ENCODE measurements at places on chromosomes 3 and 15. TPM values are rescaled to one million over a fixed set of nuclear protein-coding genes. Genes with fewer than 3 reads are reported as not detected.

GRCh38 chr15:67508407-67508806 is 12.5 kb upstream of the C15orf61 start:
- no peak for DNase-seq

DNA sequence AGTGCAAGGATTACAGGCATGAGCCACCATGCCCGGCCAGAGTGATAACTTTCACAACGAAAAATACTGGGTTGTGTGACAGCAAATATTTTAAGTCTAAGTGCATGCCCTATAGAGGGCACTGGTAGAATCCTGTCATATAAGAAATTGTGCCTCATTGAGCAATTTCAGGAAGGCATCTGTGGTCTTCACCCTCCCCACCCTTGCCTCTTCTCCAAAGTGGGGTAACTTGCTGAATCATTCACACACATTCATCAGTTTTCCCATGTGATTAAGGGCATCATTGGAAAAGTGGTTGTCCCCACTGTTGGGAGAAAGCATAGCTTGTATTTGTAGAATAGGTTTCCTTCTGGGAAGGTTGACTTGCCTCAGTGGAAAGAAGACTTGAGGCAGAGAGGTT is 9.2 kb downstream of the MITF start:
- DNase-seq, result no peak

DNA sequence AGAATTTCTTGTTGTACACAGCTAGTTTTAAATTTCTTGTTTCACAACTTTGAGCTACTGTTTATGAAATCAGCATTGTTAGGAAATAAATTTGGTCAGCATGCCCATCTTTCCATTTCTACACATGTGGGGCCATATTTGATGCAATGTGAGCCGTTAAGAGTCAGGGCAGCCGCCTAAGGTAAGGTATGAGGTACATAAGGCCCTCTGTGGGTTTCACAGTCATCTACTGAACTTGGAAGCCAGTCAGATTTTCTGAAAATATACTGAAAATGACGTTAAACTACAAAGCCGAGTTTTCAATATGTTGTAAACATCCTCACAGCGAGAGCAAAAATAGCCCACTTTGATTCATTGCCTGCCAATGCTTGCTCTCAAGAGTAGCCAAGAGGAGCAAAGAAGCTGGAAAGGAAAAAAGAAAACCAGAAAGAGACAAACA is 94.7 kb upstream of the PDZRN3 start:
- DNase-seq, result no peak

GRCh38 chr15:100256970-100257650 is 84.7 kb downstream of the ADAMTS17 start:
- DNase-seq, result no peak

GRCh38 chr15:38103564-38103963 is 149.1 kb upstream of the SPRED1 start:
- DNase-seq, result no peak

DNA sequence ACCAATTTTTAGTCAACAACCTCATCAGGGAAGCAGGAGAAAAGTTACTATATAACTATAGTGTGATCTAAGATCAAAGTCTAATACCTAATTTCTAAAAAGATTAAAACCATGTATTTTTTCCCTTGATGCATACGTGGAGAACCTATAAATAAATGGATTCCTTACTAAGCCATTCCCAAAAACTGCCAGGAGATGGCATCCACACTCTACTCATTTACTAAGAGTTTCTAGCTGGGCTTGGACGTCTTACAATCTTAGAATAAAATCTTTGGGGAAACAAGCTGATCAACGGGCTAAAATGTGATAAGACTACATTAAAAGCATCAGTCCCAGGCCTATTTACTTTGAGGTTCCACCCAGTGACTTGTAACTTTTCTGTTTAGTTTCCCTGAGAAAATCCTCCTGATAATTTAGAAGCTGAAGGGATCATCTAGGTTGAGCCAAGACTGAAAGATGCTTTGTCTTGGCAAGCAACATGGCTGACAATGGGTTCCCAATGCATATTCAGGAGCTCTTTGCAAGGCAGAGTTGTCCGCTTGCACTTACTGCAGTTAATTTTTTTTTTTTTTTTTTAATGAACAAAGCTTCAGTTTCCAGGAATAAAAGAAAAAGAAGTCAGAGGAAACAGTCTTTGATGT is 85.5 kb upstream of the FGF12 start:
- peak; percentile 82 for DNase-seq

GRCh38 chr3:24067483-24067882 is 122.4 kb downstream of the NR1D2 start:
- DNase-seq, result no peak

- no peak for DNase-seq
Observed at GRCh38 chr3:132504375-132504933, 87.2 kb downstream of the DNAJC13 start.

DNA sequence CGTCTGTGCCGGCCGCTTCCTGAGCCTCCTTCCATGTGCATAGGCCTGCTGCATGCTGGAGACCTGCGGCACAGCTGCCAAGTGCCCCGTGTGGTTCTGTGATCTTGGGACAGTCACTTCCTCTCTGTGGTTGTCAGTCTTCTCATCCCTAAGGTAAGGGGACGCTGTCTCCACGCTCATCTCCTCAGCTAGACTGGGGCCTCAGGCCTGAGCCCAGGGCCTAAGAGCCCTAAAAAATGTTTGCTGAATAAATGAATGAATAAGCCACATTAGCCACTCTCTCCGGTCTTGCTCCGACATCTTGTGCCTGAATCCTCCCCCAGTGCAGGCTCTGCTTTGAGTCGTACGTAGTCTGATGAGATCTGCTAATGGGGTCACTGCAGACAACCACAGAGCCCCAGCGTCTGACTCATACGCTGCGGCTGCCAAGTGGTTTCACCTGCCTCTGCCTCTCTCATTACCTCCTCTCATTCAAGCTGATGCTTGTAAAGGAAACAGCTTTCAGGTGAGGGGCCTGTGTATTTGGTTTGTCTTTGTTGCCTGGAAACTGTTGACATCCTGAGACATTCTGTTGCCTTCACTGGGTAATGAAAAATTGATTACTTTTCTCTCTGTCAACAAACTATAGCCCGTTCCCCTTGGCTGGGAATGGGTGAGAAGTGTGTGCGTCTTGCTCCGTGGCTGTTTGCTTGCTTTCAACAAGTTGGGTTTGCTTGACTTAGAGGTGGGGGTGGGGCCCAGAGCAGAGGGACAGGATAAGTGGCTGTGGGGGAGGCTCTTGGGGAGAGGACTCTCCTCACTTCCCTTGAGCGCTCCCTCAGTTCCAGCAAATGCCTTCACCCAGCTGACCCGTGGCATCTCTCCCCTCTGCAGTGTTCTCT is 15.9 kb downstream of the RPLP1 start:
- DNase-seq, result no peak

- no peak for DNase-seq
Observed at GRCh38 chr15:38920966-38921365, 356.4 kb upstream of the RASGRP1 start.

DNA sequence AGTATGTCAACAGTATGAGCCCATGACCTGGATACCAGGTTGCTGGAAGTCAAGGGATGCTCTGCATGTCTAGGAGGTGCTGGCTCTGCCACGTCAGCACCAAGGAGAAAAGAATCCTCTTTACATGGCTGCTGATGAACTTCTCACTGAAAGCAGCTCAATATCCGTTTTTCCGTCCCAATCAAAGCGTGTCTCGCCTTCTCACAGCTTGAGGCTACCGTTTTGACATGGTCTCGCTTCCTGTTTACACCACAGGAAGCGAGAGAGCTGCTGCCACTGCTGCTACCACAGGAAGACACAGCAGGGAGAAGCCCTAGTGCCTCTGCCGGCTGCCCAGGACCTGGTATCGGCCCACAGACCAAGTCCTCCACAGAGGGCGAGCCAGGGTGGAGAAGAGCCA is 27.3 kb downstream of the STARD5 start:
- no peak for DNase-seq

DNA sequence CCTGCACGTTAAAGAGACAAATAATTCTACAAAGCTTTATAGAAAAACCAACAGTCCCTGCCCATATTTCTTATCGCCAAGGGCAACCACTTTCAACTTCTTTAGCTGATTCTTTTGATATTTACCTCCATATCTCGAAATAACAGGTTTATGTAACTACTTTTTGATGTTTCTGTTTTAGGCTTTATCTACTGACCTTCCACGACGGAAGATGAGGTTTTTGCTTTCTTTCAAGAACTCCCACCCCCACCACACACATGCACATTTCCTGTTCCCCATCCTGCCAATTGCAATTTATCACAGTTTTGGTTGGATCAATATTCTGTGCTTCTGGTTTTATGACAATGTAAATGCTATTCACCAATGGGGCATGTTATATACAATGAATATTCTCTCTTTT is 330.4 kb upstream of the ICE2 start:
- no peak for DNase-seq

GRCh38 chr15:74209997-74210671 is 7.5 kb upstream of the STRA6 start:
- no peak for DNase-seq

DNA sequence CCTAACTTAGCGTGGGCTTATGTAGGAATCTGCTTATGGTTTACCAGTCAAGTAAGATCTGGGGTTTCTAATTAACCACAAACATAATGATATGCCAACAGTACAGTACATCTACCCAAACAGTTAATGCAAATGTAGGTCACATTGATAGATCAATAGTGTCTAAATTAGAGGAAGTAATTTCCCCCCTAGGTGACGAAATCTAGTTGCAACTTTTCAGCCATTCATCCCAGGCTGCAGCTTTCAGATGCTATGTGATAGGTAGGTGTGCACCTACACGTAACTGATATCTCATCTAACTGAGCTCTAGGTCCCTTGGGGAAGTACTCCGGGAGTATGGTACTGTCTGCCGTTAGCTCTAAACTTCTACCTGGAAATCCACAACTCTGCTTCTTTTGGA is 57.2 kb downstream of the CRTC3 start:
- no peak for DNase-seq

DNA sequence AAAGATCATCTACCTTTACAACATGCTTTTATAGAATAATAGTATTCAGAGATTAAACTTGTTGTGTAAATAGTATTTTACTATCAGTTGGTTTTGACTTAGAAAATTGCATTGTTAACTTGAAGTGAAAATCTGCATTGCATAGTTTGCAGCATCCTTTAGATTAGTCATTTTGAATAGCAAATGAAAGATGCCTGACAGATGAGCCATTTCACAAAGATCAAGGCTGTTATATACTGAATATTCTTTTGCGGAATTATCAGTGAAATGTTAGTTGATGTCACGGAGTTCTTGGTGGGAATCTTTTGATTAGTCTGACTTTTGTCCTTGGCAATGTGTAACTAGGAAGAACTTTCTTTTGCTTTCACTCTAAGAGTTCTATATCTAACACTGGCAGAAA is 24.5 kb downstream of the RSRC1 start:
- no peak for DNase-seq

DNA sequence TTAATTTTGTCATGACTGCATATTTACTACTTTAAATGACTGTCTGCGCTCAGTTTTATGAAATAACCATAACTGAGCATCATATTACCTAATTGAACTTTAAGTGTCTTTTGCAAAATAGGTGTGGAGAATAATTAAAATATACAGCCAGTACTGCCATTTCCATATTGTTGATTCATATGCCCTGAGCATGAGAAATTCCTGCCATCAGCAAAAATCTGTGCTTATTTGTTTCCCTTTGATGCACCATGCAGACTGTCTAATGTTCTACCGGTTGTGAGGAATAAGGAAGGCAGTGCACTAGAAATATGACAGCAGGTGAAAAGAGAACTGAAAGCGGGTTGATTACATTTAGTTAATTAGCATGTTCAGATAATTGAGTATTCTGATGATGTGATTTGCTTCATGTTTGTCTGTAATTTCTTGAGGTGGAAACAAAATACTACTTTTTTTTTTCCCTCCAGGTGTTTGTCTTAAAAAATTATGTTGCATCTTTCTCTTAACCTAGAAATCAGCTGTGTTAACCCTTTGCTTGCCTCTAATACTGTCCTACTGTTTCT is 229.4 kb upstream of the AZI2 start:
- DNase-seq, result no peak

DNA sequence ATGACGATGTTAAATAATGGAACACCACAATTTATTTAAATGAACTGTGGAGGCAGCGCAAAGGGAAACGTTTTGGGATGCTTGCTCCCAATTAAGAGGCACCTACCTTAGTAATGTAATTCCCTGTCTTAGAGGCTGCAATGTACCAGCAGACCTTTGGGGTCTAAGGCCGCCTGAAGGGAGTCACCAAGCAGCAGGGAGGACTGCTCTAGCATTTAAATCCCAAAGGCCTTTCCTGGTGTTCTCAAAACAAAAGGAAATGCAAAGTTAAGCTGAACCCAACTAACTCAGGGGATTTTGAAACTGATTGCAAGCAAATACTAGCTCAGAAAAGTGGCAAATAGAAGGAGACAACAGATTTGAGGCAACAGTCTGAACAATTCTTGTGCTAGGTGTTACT is 510.8 kb downstream of the GABRG3 start:
- no peak for DNase-seq

- no peak for DNase-seq
Observed at GRCh38 chr3:146831659-146832058, 226.5 kb upstream of the PLSCR5 start.

DNA sequence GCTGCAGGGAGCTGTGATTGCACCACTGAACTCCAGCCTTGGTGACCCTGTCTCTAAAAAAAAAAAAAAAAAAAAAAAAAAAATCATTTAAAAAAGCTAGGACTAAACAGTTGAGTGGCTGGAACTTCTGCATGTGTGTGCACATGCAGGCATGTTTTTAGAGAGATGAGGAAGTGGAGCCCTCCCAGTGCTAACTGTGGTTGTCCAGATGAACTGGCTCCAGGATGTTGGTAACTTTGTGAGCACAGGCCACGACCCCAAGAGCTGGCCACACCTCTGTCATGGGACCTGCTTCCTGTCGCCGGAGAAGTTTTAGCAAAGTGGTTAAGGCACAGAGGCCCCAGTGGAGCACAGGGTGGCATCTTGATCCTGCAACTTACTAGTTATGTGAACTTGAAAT is 27.0 kb downstream of the CHCHD6 start:
- no peak for DNase-seq

GRCh38 chr3:129558081-129558771 is 15.3 kb downstream of the H1-8 start:
- no peak for DNase-seq

DNA sequence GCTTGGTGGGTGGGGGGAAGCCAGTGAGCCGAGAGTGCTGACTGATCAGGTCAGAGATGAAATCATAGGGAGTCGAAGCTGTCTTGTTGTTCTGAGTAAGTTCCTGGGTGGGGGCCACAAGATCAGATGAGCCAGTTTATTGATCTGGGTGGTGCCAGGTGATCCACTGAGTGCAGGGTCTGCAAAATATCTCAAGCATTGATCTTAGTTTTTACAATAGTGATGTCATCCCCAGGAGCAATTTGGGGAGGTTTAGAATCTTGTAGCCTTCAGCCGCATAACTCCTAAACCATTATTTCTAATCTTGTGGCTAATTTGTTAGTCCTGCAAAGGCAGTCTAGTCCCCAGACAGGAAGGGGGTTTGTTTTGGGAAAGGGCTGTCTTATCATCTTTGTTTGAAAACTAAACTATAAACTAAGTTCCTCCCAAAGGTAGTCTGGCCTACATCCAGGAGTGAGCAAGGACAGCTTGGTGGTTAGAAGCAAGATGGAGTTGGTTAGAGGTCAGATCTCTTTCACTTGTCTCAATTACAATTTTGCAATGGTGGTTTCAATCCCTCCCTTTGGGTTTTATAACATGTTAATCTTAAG is 18.7 kb upstream of the MTMR14 start:
- no peak for DNase-seq

Gene CYP11A1
- not detected for total RNA-seq

Gene PLS1
- 10.5 TPM for total RNA-seq

Gene IGSF11
- 66.5 TPM for total RNA-seq

Gene ACTR8
- 36.3 TPM for total RNA-seq

Gene PP2D1
- not detected for total RNA-seq

Gene PRSS50
- not detected for total RNA-seq

Gene BSN
- total RNA-seq, result 0.11 TPM

Gene TMEM39A
- 47.8 TPM for total RNA-seq

All from SK-MEL-5 (cell line).